ENCODE measurements at places on chromosomes 7 and 10.

- DNase-seq: no peak
Measured at GRCh38 chr7:42090056-42090455, 147.0 kb downstream of the GLI3 start.

GRCh38 chr7:151847681-151848081 is 29.2 kb downstream of the PRKAG2 start:
- DNase-seq: no peak

GRCh38 chr10:133243593-133243992 is 5.9 kb downstream of the VENTX start:
- no peak for DNase-seq

GRCh38 chr10:46247808-46248569 is 38.8 kb upstream of the ANTXRL start:
- no peak for DNase-seq

DNA sequence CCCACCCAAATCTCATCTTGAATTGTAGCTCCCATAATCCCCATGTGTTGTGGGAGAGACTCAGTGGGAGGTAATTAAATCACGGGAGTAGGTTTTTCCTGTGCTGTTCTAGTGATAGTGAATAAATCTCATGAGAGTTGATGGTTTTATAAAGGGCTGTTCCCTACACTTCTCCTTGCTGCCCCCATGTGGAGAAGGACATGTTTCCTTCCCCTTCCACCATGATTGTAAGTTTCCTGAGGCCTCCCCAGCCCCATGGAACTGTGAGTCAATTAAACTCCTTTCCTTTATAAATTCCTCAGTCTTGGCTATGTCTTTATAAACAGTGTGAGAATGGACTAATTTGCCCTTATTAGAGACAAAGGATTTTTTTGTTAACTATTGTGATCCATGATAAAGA is 48.5 kb upstream of the MKX start:
- no peak for DNase-seq

- no peak for DNase-seq
Measured at GRCh38 chr10:23198610-23198939, 6.5 kb downstream of the PTF1A start.

- DNase-seq: no peak
Measured at GRCh38 chr7:45589915-45590678, 15.9 kb downstream of the ADCY1 start.

- no peak for DNase-seq
Measured at GRCh38 chr7:128053023-128053422, 21.8 kb upstream of the LRRC4 start.

GRCh38 chr10:31584876-31585275 is 265.9 kb downstream of the ZEB1 start:
- DNase-seq: no peak

DNA sequence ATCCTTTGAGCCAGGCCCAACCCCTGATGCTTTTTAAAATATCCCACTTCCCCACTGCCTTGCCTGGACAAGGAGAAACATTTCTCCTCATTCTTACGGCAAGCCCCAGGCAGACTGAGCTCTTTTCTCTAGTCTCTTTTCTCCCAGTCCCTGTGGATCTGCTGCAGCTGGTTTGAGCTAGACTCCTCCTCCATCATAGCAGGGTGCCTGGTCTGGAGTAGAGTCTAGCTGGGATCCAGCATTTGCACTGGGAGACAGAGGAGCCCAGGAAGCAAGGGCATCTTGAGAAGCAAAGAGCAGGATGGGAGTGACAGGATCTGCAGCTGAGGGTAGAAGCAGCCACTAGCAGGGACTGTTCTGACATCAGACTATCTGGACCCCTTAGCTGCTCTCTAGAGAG is 562.3 kb upstream of the COBL start:
- no peak for DNase-seq

GRCh38 chr7:123211545-123211944 is 11.8 kb upstream of the SLC13A1 start:
- no peak for DNase-seq

DNA sequence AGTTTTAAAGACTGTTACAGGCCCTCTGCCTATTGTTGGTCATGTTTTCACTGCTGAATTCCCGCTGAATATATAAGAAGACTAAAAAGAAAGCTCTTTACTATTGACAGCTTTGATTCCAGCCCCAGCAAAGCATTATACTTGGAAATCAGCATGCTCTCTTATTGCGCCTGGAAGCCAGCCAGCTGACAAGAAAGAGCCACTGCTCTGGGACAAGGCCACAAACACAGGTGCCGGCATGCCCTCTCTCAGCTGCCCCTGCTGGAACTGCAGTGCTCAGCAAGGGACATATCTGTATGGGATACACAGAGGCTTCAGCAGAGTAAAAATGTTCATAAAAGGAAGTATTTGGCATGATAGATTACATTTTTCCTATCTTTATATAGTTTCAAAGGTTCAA is 523.9 kb downstream of the ADRA2A start:
- no peak for DNase-seq

- DNase-seq: no peak
Measured at GRCh38 chr7:135740889-135741288, 7.7 kb downstream of the FAM180A start.

DNA sequence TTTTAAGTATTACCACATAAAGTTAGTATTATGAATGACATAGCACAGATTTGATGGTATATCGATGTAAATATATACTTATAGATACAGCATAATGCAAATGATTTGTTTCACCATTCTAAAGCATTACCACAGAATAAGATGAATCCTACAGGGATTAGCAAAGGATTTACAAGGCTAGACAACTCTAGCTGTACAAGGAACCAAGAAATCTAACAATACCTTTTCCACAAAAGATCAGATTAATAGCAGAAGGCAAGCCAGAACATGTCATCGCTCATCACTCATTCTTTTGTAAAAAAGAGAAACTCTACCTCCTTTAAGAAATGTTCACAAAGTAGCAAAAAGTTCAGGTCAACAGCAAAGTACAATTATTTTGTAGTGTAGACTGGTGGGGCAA is 105.1 kb upstream of the ANK3 start:
- no peak for DNase-seq

Measured in T1000 (cell line).